ENCODE measurements at places on chromosomes 16 and 17. TPM values are rescaled to one million over a fixed set of nuclear protein-coding genes. Genes with fewer than 3 reads are reported as not detected.

CHST4 gene
- total RNA-seq, result not detected

DNA sequence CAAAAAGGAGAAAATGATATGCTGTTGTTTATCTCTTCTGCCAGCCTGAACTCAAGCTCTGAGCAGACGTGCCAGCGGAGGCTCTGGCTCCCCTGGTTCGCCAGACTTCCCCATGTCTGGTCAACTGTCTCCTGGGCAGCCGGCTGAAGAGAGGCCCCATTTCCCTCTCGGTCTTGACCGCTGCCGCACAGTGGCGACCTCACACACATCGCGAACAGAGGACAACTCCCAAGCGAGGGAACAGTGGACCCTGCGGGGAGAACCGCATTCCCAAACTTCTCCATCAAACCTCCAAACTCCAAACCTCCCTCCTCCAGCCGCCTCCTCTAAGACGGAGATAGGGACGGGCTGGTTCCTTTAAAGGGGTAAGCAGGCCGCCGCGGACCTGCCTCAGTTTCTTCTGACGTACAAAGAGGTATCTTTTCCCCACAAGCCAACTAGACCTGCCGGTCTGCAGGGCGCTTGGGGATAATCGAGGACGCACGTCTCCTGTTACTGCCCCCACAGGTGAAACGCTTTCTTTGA is 24.9 kb upstream of the RFFL start:
- H3K4me3 ChIP-seq, result peak overlapping the region; percentile 90
- H3K27ac ChIP-seq, result peak overlapping the region; percentile 82
- H3K4me1 ChIP-seq, result no peaks in the 10 kb centered on the region
- DNase-seq, result peak; percentile 84
- no peaks in the 10 kb centered on the region for H3K36me3 ChIP-seq

DNA sequence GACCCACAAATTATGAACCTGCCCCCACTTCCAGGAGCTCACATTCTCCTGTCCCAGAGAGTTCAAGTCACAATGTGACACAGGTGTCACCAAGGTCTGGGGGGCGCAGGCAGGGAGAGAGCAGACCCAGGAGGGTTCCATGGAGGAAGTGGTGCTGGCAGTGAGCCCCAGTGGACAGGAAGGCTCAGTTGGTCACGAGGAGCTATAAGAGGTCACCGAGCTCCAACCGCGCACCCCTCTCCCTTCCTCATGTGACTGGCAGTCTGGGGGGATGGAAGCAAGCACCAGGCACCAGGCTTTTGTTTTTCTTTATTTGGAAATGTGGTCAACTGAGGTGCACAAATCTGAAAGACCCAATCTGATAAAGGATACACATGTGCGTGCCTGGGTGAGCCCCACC is 2.5 kb downstream of the ITGAD start:
- H3K27ac ChIP-seq, result no peak overlapping the region
- no peaks in the 10 kb centered on the region for H3K27me3 ChIP-seq
- peak; percentile 82 for DNase-seq
- no peaks in the 10 kb centered on the region for H3K36me3 ChIP-seq
- H3K4me1 ChIP-seq, result no peaks in the 10 kb centered on the region

DNA sequence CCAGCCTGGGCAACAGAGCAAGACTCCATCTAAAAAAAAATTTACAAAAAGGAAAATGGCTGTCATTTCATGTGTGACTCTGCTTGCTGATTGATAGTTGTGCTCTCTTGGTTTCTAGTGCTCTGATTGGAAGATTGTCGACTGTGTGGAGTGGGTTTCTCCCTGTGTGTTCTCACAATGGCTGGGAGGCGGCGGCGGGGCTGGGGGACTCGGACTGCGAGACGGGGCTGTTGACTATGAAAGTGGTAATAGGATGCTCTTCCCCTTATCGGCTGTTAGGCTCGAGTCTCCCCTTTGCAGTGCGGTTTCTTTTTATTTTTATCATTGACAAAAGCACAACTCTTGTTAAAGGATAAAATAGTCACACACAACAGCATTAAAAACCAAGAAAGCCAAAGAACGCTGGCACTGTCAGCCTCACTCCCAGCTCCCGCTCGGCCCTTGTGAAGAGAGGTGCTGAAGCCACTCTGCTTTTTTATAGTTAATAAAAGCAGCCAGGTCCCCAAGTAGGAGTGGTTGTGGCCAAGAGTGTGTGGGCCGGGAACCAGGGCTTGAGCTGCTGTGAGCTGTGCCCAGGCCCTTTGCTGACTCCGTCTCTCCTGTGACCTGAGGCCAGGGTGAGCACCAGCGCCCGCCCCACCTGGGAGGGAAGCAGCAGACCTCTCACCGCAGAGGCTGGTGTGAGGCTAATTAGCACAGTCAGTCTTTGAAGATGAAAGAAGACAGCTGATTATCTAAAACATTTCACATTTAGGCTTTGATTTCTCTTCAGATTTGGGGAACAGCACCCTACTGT is 36.5 kb downstream of the TBCD start:
- DNase-seq, result no peak
- no peaks in the 10 kb centered on the region for H3K27me3 ChIP-seq
- H3K4me1 ChIP-seq, result no peaks in the 10 kb centered on the region
- no peaks in the 10 kb centered on the region for H3K36me3 ChIP-seq
- no peak overlapping the region for H3K4me3 ChIP-seq

Data from aorta (tissue), 5 donors.